ENCODE measurements at places on chromosomes 6 and 20. TPM values are rescaled to one million over a fixed set of nuclear protein-coding genes. Genes with fewer than 3 reads are reported as not detected.

DNA sequence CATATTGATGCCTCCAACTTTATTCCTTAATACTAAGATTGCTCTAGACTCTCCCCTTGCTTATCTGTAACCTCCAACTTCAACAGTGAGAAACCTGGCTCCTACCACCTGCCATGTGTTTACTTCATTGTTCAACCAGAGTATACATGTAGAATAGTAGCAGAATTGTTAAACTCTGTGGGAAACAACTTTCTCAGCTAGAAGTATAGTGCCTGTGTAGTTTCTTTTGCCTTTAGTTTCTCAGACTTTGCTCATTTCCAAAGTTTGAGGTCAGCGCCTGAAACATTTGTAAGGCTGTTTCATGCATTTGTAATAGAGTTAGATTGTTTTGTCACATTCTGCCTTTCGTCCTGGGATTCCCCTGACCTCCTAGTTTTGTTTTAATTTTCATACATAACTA is 34.9 kb upstream of the HECA start:
- no peaks in the 10 kb centered on the region for H3K36me3 ChIP-seq
- H3K27me3 ChIP-seq = no peaks in the 10 kb centered on the region
- no peak overlapping the region for H3K4me3 ChIP-seq

- no peaks in the 10 kb centered on the region for H3K4me1 ChIP-seq
- H3K4me3 ChIP-seq = no peak overlapping the region
- DNase-seq = no peak
- no peaks in the 10 kb centered on the region for H3K36me3 ChIP-seq
These were observed 116.6 kb downstream of the CBLN4 start for GRCh38 chr20:55888685-55889084.

GRCh38 chr6:165552248-165552736 is 110.7 kb downstream of the PDE10A start:
- no peak overlapping the region for H3K27ac ChIP-seq
- H3K36me3 ChIP-seq = no peaks in the 10 kb centered on the region
- no peaks in the 10 kb centered on the region for H3K4me1 ChIP-seq
- H3K27me3 ChIP-seq = no peaks in the 10 kb centered on the region
- no peak overlapping the region for H3K4me3 ChIP-seq

GSTA3 gene
- polyA plus RNA-seq = not detected

DNA sequence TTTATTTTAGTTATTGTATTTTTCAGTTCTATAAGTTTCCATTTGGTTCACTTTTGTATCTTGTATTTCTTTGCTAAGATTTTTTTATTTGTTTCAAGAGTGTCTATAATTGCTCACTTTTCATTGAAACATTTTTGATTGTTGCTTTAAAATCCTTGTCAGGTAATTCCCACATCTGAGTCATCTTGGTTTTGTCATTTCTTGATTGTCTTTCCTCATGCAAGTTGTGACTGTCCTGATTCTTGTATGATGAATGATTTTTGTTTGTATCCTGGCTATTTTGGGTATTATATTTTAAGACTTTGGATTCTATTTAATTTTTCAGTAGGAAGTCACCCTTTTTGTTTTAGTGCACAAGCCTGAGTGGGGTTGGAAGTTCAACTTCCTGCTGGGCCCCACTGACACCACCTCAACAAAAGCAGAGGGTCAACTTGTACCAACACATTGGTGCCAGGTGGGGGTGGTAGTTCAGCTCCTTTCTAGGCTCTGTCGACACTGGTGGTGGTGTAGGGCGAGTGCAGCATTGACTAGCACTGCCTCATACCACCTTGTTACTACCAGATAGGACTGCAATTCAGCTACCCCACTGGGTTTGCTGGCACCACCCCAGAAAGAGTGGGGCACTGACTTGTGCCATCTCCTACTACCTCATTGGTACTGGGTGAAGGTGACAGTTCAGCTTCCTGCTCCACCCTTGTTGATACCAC is 8.8 kb downstream of the RSPH3 start:
- DNase-seq = no peak
- no peaks in the 10 kb centered on the region for H3K36me3 ChIP-seq
- no peak overlapping the region for H3K27ac ChIP-seq
- no peaks in the 10 kb centered on the region for H3K27me3 ChIP-seq
- no peak overlapping the region for H3K4me3 ChIP-seq

PSORS1C2 gene
- polyA plus RNA-seq = not detected

DNA sequence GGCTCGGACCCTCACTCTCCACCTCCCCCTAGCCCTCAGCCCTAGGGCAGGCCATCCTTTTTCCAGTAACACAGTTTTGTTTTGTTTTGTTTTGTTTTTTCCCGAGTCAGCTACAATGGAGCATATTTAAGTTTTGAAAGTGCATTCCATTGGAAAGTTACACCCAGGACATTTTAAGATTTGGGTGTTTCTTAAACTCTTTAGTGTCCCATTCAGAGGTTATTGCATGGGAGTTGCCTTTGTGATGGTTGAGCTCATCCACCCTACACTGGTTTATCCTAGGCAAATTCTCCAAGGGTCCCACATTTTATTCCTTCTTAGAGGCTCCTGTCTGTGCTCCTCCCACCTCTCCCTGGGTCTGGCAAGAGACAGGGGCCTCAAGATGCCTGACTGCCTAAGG is 58.9 kb downstream of the THBS2 start:
- H3K27ac ChIP-seq = no peak overlapping the region
- no peaks in the 10 kb centered on the region for H3K27me3 ChIP-seq
- no peaks in the 10 kb centered on the region for H3K36me3 ChIP-seq
- no peak overlapping the region for H3K4me3 ChIP-seq
- DNase-seq = no peak
- no peaks in the 10 kb centered on the region for H3K4me1 ChIP-seq

GRCh38 chr6:52377538-52378221 is 15.7 kb downstream of the PAQR8 start:
- peaks cover 26% of the 10 kb centered on the region for H3K4me1 ChIP-seq
- H3K36me3 ChIP-seq = no peaks in the 10 kb centered on the region
- peak overlapping the region; percentile 24 for H3K27ac ChIP-seq
- H3K4me3 ChIP-seq = peak overlapping the region; percentile 3
- no peaks in the 10 kb centered on the region for H3K27me3 ChIP-seq
- no peak for DNase-seq

GRCh38 chr6:143842461-143842901 is 657 bp upstream of the LTV1 start:
- DNase-seq = no peak
- peak overlapping the region; percentile 88 for H3K4me3 ChIP-seq
- no peaks in the 10 kb centered on the region for H3K27me3 ChIP-seq
- peak overlapping the region; percentile 78 for H3K27ac ChIP-seq

DNA sequence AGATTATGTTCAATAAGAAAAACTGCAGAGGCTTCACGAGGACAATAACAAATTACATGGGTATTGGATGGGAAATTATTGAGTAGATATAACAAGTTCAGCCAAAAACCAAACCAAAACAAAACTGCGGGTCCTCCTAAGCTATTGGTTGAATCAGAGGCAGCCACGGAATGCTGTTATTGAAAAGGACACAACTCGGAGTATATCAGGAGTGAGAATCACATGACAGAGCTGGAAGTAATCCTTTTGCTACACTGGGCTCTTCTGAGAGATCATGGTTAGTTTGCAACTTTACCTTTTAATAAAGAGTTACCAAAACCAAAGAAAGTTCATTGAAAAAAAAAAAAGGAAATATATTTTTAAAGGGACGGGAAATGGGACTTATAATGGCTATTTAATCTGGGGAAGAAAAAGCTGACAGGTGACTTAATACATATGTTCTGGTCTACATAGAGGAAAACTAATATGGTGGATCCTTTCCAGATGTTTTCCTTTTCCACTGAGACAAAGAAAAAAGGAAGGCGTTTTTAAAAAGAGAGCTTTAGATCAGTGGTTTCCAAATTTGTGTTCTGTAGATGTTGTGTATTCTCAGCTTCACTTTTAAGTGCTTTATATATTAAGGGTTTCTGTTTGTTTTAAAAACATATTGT is 6.9 kb upstream of the CITED2 start:
- H3K36me3 ChIP-seq = no peaks in the 10 kb centered on the region
- H3K4me1 ChIP-seq = no peaks in the 10 kb centered on the region
- DNase-seq = no peak
- H3K27me3 ChIP-seq = no peaks in the 10 kb centered on the region
- H3K4me3 ChIP-seq = no peak overlapping the region
- H3K27ac ChIP-seq = no peak overlapping the region

- no peak overlapping the region for H3K27ac ChIP-seq
- H3K4me1 ChIP-seq = peaks cover 25% of the 10 kb centered on the region
- no peak overlapping the region for H3K4me3 ChIP-seq
- peaks cover 34% of the 10 kb centered on the region for H3K36me3 ChIP-seq
- DNase-seq = no peak
These were observed 63.0 kb downstream of the PTPN1 start for GRCh38 chr20:50572938-50573777.

GRCh38 chr6:71579902-71580301 is 291.3 kb downstream of the OGFRL1 start:
- DNase-seq = no peak
- H3K27ac ChIP-seq = no peak overlapping the region
- H3K36me3 ChIP-seq = no peaks in the 10 kb centered on the region
- no peak overlapping the region for H3K4me3 ChIP-seq
- no peaks in the 10 kb centered on the region for H3K4me1 ChIP-seq
- no peaks in the 10 kb centered on the region for H3K27me3 ChIP-seq

DNA sequence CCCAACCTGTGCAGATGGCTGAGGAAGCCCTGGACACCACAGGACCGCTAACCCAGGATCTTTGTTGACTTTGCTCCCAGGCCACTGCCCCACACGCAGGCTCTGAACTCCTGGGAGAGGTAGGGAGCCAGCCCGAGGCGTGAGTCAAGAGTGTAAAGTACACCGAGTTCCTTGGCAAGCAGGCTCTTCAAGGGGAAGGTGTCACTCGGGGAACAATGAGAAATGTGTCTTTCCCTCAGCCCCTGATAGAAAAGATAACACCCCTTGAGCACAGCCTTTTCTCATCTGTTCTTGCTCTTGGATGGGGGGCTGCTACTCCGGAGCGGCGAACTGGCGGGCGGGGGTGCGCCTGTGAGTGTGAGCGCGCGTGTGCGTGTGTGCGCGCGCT is 472 bp upstream of the EDN3 start:
- no peaks in the 10 kb centered on the region for H3K4me1 ChIP-seq
- H3K36me3 ChIP-seq = no peaks in the 10 kb centered on the region
- no peak for DNase-seq
- no peak overlapping the region for H3K27ac ChIP-seq
- H3K27me3 ChIP-seq = peaks cover 10% of the 10 kb centered on the region

DNA sequence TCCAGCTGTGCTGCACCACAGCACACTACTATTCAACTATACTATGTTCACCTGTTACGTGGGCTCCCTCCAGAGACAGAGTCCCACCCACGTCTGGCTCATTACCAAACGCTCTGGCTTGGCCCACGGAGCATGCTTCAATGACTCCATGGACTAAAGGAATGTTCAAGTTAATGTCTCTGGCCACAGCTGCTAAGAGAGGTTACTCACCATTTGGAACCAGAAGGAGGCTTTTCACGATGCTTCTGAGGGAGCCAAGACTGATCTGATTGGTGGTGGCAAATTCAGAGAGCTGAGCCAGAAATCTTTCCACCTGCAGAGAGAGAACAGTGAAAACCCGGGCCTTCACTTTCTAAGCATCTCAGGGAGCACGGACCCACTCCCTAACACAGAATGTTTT is 15.6 kb downstream of the COMMD7 start:
- no peak for DNase-seq
- H3K27me3 ChIP-seq = no peaks in the 10 kb centered on the region
- H3K36me3 ChIP-seq = no peaks in the 10 kb centered on the region
- H3K4me1 ChIP-seq = peaks cover 7% of the 10 kb centered on the region
- no peak overlapping the region for H3K27ac ChIP-seq

GRCh38 chr20:22379472-22379871 is 204.9 kb downstream of the FOXA2 start:
- no peak for DNase-seq
- no peaks in the 10 kb centered on the region for H3K27me3 ChIP-seq
- H3K4me1 ChIP-seq = no peaks in the 10 kb centered on the region

- H3K36me3 ChIP-seq = no peaks in the 10 kb centered on the region
- H3K4me1 ChIP-seq = peaks cover 8% of the 10 kb centered on the region
- H3K27ac ChIP-seq = no peak overlapping the region
- no peaks in the 10 kb centered on the region for H3K27me3 ChIP-seq
These were observed 6.3 kb downstream of the RRBP1 start for GRCh38 chr20:17675519-17676377.

- no peak overlapping the region for H3K27ac ChIP-seq
- no peaks in the 10 kb centered on the region for H3K4me1 ChIP-seq
- H3K27me3 ChIP-seq = no peaks in the 10 kb centered on the region
- H3K36me3 ChIP-seq = no peaks in the 10 kb centered on the region
These were observed 20.9 kb upstream of the EPM2A start for GRCh38 chr6:145756170-145756662.

ARFGEF3 gene
- not detected for polyA plus RNA-seq

GRCh38 chr6:71466362-71466761 is 177.8 kb downstream of the OGFRL1 start:
- H3K4me3 ChIP-seq = no peak overlapping the region
- H3K27ac ChIP-seq = no peak overlapping the region
- no peaks in the 10 kb centered on the region for H3K4me1 ChIP-seq
- no peak for DNase-seq

GRCh38 chr6:103570431-103570830 is 1289.3 kb downstream of the HACE1 start:
- no peaks in the 10 kb centered on the region for H3K27me3 ChIP-seq
- no peak overlapping the region for H3K4me3 ChIP-seq
- H3K4me1 ChIP-seq = no peaks in the 10 kb centered on the region
- H3K36me3 ChIP-seq = no peaks in the 10 kb centered on the region
- H3K27ac ChIP-seq = no peak overlapping the region

GRCh38 chr20:37741055-37741454 is 47.2 kb downstream of the CTNNBL1 start:
- H3K36me3 ChIP-seq = peaks cover 6% of the 10 kb centered on the region
- H3K4me1 ChIP-seq = no peaks in the 10 kb centered on the region
- H3K27me3 ChIP-seq = no peaks in the 10 kb centered on the region

Data from GM12878 (cell line).